ENCODE measurements at places on chromosomes 6 and 20.

- no peak for DNase-seq
These were observed 44.8 kb upstream of the CTAGE9 start for GRCh38 chr6:131755597-131755996.

DNA sequence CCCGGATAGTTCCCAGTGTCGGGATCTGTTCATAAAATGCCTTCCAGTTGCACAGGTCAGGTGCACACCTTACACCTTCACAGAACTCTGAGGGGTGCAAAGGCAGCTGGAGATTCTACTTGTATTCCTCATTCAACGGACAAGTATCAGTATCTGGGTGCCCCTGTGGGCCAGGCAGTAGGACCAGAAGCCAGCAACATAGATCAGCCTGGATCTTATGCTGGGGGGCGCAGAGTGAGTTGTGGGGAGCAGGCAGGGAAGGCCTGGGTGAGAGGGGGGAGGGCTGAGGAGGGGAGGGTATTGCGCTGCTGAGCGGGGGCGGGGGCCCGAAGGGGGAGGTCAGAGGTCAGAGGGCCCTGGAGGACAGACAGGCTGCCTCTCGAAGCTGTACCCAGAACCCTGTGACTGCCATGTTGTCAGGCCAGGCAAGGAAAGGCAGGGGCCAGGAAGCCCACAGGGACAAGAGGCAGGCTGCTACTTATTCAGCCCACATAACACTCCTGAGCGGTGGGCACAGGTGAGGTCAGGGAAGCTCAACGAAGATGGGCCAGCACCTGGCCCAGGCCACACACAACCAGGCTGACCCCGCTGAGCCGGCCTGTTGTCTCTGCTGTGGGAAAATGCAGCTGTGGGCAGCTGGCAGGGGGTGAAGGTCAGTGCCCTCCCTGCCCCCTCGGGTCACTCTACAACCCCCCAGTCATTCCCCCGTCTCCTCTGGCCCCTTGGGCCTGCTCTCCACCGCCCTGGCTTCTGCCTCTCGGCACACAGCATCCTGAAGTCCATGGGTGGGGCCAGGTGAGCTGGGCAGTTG, 1.1 kb downstream of the OPRL1 start:
- no peak for DNase-seq

- no peak for DNase-seq
These were observed 2.2 kb downstream of the PSORS1C1 start for GRCh38 chr6:31116661-31117385.

DNA sequence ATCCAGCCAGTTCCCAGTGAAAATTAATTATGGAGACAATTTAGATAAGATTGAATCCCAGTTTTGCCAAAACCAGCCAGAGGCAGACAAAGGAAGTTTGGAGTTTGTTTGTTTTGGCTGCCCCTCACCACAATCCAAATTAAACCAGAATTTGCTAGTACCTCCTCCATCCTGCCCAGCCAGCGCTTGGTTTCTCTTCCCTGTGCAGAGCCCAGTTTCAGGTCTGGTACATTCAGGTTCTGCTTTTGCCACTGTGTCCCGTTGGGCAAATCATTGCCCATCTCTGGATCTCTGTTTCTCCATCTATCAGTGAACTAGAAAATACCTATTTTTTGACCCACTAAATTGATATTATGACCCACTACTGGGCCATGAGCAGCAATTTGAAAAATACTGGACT, 26.4 kb downstream of the FOXP4 start:
- DNase-seq = no peak

DNA sequence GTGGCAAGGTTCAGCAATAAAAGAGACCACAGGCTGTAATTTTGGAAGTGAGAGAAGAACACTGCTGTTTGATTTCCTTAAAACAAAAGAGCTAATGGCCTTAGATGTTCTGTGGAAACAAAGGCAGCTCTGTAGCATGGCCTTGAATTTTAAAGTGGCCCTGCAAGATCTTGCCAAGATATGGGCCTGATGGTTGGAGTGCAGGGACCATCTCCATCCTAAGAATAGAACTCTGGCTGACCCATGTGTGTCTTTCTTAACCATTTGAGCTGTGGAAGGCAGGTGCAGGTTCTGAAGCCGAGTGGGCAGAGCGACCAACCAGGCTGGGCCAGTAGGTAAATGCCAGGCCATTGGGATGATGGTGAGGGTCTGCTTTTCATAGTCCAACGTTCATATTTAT, 73.8 kb upstream of the VSTM2L start:
- DNase-seq = no peak

GRCh38 chr20:38728911-38729642, 4.8 kb downstream of the SLC32A1 start:
- no peak for DNase-seq

GRCh38 chr20:39399463-39399862, 437.3 kb downstream of the DHX35 start:
- DNase-seq = no peak

DNA sequence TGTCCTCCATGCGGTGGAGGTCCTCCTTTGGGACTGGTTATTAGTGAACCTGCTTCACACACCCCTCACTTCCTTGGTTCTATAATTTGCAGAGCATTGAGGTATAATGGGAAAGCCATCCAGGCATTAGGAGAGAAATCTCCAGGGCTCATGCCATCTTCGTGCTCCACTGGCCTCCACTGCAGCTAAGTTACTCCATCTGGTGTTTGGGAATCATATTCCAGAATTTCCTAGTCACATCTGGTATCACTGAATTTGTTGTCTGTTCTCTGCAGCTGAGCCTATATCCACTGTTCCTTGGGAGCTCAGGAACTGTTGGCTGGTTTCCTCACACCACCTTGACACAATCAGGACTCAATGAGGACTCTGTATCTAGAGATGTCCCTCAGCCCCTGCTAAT, 173.0 kb upstream of the TSHZ2 start:
- DNase-seq = no peak

All from amygdala (tissue), 56 donors.